ENCODE measurements at places on chromosomes 4 and X.

- DNase-seq: no peak
Measured at GRCh38 chr4:38101563-38101962, 141.4 kb downstream of the PTTG2 start.

DNA sequence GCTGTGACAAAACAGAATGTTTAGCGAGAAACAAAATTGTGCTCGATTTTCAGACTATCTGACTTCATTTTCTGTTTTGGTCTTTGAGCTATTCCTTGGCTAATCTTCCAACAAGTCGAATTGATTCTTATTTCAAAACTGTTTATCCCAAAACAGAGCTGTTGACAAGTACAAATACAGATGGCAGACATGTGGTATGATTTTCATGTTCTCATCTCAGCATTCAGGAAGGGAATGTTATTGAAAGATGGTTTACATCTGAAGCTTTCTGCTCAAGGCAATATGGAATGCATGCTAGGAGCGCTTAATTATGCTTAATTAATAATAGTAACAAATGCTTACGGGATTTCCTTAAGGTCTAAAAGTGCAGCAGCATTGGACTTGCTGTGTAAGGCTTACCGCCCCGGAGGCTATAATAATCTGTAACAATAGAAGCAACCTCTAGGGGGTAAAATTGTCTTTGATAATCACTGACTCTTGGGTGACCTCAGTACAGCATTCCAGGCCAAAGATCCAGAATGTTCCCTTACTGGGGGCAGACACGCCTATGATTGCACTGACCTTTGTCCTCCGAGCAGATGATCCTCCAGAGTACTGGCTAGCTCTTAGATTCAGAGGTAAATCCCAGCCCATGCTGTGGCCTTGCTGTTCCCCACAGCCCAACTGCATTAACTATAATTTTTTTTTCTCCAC, 16.4 kb downstream of the LSM6 start:
- DNase-seq: no peak

DNA sequence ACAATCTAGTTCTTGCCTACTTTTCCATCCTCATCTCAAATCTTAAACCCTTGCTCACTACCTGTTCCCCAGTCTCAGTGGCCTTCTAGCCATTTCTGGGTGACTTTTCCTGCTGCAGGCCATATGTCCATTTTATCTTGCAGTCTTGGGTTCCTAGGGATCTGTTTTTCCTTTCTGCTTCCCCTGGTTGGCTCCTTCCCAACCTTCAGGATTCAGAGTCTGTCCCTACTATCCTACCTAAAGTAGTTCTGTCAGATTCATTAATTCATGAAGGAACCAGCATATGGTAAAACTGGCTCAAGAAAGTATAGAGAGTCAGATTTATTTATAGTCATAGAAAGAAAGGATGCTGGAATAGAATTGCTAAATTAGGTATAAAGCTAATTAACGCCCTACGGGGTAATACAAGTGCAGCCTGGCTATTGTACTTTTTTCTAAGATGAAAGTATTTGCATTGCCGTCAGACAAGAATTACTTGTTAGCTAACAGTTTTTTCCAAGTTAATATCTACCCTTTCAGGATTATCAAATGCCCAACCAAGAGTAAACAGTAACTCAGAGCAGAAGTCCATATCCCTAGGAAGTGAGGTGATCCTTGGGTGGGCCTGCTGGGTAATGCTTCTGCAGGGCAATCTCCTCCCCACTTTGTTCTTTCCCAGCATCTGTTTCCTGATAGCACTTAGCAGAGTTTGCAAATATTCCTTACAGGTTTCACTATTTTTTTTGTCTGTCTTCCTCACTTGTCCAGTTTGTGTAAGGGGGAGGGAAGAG, 63.6 kb downstream of the REPS2 start:
- DNase-seq: no peak

GRCh38 chr4:169033660-169034059, 23.6 kb upstream of the CBR4 start:
- DNase-seq: no peak

GRCh38 chr4:953574-953915, 19.8 kb downstream of the DGKQ start:
- DNase-seq: no peak

Data from activated CD8-positive, alpha-beta memory T cell treated with anti-CD3 and anti-CD28 coated beads for 4 hours (primary cell).